ENCODE measurements at places on chromosomes 11 and 22.

DNA sequence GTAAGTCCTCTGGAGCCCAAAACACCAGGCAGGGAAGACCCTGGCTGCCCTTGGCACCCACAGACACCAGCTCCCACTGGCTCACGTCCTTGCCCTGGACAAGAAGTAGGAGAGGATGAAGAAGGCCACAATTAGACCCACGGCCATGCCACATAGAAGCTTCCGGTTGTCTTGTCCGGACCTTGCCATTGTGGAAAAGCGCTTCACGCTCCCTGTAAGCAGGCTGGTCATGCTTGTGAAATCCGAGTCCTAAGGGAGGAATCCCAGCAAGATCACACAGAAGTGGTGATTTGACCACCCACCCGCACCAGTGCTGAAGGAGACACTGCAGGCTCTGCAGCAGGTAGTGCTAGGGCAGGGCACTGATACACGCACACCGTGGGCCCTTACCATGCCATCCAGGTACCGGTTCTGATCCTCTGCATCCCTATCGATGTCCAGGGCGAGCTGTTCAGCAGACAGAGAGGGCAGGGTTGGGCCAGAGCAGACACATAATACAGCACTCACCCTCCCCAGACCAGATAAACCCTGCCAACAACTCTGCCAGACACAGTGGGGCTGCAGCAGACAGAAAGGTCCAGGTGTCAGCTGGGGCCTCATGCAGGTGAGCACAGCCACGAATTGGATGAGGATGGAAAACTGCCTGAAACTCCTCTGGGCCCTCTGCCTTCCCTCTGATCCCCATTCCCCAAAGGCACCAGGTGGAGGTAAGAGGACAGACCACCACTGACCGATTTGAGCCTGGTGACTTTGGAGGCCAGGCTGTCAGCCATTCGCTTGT is 1.8 kb downstream of the BET1L start:
- no peak for DNase-seq

DNA sequence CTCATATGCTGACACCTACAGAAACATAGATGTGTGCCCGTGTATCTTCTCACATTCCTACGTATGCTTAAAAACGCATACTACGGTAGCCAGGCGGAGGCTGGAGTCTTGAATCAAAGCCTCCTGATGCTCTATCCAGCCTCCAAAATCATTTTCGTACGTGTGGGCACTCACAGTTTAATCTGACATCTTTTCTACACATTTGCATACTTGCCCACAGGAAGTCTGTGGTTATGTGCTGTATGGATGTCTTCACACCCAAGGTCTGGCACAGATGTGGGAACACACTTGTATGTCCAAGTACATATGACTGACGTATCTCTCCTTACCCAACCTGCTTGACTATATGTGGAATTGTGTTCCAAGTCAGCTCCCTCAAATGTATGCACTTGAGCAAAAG is 561.8 kb upstream of the CADM1 start:
- no peak for DNase-seq

DNA sequence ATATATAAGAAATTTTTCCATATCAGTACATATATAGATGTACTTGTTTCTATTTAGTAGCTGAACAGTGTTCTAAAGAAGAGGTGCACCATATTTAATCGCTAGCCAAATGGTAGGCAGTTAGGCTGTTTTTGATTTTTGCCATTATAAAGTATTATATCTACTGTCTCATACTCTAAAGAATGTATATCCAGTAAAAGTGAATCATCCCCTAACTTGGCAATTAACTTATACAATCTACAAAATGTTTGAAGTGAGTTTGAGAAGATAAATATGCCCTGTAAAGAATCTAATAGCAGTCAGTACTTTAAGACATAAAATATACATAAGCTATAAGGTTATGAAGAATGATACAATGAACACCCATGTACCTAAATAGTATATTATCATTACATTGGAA is 291.5 kb downstream of the SWAP70 start:
- no peak for DNase-seq

- DNase-seq: no peak
These were observed 69.3 kb downstream of the FAM168A start for GRCh38 chr11:73528483-73529203.

DNA sequence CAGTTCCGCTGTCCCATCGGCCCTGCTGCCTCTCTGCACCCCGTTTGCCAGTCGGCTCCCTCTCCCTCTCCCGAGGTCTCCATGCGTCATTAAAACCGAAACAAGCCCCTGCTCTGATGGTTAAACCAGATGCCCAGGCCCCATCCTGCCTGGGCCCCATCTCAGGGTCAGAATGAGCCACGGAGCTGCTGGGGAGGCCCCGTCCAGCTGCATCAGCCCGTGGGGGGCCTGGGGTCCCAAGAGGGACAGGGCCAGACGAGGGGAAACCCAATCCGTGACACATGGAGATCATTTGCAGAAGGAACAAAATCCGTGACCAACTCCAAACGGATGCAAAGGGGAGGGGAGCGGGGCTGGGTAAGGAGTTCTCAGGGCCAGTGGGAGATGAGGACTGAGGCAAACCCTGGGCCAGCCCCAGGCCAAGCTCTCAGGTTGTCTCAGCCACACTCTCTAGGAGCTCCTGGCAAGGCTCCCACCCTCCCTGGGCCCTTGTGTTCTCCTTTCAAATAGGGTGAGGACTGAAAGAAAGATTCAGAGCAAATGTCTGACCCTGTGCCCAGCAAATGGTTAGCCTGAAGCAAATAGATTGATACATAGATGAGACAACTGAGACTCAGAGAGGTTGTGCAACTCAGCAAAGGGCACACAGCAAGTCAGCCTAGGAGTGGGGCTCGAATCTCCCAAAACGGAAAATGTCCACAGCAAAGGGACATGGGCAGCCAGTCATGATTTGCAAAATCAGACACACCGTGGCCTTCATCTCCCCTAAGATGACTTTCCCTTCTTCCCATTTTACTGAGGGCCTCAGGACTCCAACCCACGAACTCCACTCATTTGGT is 162.1 kb downstream of the MN1 start:
- no peak for DNase-seq

GRCh38 chr11:6228520-6228919 is 5.9 kb downstream of the FHIP1B start:
- DNase-seq: no peak

GRCh38 chr22:25746012-25746373 is 4.0 kb downstream of the MYO18B start:
- no peak for DNase-seq

DNA sequence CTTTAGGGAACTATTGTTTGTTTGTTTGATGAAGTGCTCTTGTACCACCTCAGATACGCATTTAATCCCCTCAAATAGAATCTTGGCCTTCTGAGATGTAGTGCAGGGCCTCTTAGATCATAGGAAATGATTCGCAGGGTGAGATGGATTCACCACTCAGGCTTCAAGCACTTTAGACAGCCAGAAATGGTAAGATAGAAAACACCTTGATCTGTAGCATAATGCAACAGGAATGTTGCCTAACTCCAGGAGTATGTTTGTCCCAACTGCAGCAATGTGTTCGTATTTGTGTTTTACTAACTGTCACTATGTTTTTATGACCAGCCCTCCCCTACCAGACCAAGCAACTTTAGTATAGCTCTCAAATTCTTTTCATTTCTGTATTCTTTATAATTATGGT is 761.2 kb downstream of the NELL1 start:
- DNase-seq: no peak

GRCh38 chr11:128724891-128725611 is 31.2 kb downstream of the FLI1 start:
- DNase-seq: no peak

- no peak for DNase-seq
These were observed 21.2 kb upstream of the TMEM218 start for GRCh38 chr11:125132596-125132995.

GRCh38 chr11:78423241-78423640 is 5.6 kb upstream of the GAB2 start:
- no peak for DNase-seq

DNA sequence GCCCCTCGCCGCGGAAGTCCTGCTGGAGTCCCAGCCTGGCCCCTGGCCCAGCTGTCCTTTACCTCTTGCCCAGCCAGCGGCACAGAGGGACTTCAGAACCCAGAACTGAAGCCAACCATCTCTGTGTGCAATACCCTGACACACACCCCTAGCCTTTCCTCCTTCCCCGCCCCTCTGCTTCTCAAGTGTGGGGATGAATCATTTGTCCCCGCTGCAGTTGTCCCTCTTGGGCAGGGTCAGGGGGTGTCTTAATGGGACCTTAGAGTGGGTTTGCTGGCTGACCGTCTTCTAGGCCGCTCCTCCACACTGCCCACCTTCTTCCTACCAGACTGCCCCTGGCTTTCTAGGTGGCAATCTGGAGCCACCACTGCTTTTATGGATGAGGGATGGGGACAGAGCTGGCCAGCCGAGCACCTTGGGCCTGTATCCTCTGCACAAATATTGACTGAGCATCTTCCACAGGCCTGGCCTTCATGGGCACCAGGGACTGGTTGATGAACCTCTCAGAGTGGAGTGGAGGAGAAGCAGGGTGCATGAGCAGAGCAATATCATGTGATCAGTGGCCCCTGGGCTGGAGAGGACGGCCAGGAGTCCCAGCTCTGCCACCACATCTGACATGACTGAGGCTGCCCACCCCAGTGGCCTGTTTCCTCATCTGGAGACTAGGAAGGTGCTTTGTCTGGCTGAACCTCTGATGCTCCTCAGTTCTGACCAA is 668 bp upstream of the CHST1 start:
- no peak for DNase-seq

- no peak for DNase-seq
These were observed 56.2 kb downstream of the CTSC start for GRCh38 chr11:88281317-88281712.

- no peak for DNase-seq
These were observed 208.5 kb downstream of the RAB38 start for GRCh38 chr11:87966694-87967093.

DNA sequence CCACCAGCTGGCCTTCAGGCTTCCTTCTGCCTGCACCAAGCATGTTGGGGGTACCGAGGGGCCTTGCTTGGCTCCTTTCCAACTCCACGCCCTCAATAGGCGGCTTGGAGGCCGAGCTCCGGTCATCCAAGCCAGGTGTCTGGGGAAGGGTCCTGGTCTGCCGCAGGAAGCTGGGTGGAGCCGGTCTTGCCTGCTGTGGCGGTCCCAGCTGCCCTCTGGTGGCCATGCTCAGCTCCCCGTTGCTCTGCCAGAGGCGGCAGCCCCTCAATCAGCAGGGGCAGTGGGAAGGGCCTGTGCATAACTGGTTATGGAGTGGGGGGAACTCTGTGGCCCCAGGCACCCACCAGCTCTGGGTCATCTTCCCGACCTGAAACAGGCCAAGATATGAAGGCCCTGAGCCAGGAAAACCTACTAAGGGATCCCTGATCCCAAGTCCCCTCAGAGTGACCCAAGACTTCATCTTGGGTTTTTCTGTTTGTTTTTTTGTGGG is 3.2 kb downstream of the ARVCF start:
- DNase-seq: no peak

DNA sequence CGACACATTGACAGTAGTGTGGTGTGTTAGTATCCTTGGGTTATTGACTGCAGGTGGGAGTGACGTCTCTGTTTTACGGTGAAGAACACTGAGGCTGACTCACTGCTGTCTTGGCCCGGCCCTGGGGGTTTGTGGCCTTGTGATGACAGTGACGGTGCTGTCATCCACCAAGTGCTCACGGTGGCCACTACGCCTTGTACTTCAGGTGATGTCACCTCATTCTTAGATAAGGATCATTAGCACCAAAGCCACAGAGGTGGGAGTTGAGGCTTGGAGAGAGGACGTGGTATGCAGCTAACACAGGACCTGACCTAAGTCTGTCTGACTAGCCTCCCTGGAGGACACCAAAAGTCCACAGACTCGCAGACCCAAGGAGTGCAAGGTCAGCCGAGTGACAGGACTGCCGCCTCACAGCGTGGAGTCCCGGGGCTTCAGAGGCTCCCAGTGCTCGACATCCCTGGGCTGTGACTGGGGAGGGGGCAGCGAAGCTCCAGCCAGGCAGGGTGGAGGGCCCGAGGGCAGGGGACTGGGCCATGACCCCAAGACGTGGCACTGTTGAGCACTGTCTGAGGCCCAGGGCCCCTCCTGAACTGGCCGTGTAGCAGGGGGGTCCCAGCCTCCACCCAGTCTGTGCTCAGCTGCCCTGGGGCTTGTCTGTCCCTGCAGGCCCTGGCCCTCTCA is 56.5 kb downstream of the NAT10 start:
- no peak for DNase-seq

DNA sequence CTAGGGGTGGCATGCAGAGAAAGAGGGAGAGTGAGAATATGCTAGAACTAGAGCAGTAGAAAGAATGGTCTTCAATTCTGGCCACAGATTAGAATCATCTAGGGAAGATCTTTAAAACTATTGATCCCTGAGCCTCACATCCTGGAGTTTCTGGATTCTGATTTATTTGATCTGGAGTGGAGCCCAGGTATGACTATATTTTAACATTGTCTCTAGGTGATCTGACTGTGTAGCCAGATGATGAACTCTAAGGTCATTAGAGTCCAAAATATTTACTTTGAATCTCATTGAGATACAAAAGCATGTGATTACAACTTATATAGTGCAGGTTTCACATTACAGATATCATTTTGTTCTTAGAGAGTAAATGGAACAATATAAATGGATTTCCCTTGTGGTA is 79.7 kb downstream of the FDX1 start:
- DNase-seq: no peak

GRCh38 chr22:48811885-48812284 is 1015.8 kb downstream of the BRD1 start:
- DNase-seq: no peak

- DNase-seq: no peak
These were observed 164.4 kb downstream of the C11orf91 start for GRCh38 chr11:33536178-33536577.

GRCh38 chr11:121648306-121648705 is 195.5 kb upstream of the SORL1-AS1 start:
- DNase-seq: no peak

- DNase-seq: no peak
These were observed 1328.7 kb upstream of the RAG2 start for GRCh38 chr11:37926772-37927171.
